Stimulated activated CD8-positive, alpha-beta memory T cell treated with anti-CD3 and anti-CD28 coated beads, Interleukin-2, amount 100 ng/mL, for 1 hour (primary cell): ENCODE measurements at places on chromosomes 7 and 10.

DNA sequence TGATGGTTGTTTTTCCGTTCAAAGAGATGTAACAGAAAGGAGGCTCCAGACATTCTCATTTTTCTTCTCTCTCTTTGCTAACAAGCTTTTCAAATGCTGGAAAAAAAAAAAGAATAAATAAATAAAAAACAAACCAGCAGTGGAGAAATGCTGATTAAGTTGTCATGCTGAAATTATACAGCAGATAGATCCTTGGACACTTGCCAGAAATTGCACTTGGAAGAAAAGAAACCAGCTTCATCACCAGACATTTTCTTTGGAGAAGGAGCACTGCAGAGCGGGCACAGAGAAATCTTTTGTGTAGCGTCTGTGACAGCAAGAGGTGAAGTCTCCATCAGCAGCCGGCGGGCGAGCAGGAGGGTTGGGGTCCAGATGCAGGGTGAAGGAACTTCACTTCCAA, 55.8 kb downstream of the CLRN3 start:
- DNase-seq = no peak

- DNase-seq = no peak
Measured at GRCh38 chr7:94276027-94276426, 118.7 kb upstream of the COL1A2 start.

- DNase-seq = no peak
Measured at GRCh38 chr10:125982260-125982948, 86.0 kb downstream of the FANK1 start.

- DNase-seq = no peak
Measured at GRCh38 chr7:134234216-134234615, 82.5 kb downstream of the SLC35B4 start.

DNA sequence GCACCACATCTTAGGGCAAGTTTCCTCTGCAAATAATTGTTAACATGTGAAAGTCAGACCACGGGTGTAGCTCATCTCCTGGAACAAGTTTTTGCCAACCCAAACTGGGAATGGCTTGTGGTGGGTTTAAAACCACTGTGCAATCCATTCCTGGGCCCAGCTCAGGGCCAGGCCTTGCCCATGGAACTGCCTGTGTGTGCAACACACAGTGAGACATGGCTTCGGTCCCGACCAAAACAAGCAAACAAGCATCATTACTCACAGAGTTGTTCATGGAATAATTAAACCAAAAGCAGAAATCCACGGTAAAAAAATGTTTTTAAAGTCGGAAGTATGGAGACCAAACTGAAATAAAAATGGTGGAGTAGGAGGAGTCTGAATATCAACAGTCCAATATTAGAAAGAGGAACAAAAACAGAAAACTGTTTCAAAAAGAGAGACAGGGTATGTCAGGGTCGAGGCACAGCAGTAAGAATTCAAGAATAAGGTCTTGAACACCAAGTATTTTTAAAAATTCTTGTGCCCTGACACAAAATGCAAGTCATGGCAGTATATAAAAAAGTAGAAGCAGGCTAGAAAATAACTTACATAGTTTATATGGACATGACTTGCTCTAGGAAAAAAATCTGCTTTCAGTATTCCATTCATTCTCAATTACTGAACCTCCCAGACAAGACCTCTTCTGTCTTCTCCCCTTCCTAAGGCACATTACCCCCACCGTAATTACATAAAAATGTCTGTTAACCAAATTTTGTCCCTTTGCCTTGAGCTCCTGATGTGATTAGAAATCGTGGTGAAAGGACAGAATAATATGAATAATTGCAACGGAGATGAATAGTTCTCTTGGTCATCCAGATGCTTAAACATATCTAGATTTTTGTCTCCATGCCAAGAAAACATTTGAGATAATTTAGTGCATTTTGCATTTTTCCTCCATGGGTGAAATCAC, 88.4 kb downstream of the FAS start:
- no peak for DNase-seq

- DNase-seq = peak; percentile 4
Measured at GRCh38 chr7:3028071-3028757, 15.5 kb downstream of the CARD11 start.

DNA sequence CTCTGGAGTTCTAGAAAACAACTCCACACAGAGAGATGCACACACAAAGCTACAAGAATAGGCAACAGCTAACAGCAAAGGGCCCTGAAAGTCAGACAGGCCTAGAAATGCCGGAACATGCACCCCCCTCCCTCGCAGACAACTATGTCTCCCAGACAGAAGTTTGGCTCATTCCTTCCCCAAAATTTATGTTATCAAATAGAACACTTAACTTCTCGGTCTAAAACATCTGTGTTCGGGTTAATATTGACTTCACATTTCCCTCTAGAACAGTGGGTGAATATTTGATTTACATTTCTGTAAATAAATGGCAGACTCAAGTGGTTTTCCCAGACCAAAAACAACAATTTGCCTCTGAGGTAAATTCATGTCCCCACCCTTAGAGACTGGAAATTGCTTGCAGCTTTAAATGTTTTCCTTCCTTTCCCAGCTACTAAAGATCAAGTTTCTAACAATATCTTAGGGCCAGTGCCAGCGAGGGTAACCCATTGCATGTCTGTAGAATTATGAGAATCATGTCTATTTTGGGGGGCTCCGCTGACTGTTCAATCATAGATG, 92.5 kb upstream of the INHBA start:
- DNase-seq = no peak

DNA sequence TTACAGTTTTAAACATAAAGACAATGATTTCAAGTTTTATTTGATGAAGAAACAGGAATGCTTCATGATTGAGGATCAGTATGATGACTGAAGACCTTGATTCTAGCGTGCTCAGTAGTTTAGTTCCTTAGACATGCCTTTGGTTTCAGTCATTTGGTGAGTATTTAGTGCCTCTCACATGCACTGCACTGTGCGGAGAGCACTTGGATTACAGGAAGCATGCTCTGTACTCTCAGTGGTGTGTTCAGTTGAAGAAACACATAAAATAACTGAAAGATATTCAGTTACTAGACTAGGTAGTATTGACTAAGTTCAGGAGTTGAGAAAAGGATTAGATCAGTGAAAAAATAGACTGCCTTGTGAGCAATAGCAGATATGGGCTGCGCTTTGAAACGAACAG, 25.5 kb downstream of the RBM17 start:
- DNase-seq = no peak

- DNase-seq = peak; percentile 49
Measured at GRCh38 chr10:97400665-97401454, at the start of gene RRP12. TSS of gene RRP12 (minus strand) at chr10:97401340. CDS start at chr10:97401231, 109 bp downstream.

DNA sequence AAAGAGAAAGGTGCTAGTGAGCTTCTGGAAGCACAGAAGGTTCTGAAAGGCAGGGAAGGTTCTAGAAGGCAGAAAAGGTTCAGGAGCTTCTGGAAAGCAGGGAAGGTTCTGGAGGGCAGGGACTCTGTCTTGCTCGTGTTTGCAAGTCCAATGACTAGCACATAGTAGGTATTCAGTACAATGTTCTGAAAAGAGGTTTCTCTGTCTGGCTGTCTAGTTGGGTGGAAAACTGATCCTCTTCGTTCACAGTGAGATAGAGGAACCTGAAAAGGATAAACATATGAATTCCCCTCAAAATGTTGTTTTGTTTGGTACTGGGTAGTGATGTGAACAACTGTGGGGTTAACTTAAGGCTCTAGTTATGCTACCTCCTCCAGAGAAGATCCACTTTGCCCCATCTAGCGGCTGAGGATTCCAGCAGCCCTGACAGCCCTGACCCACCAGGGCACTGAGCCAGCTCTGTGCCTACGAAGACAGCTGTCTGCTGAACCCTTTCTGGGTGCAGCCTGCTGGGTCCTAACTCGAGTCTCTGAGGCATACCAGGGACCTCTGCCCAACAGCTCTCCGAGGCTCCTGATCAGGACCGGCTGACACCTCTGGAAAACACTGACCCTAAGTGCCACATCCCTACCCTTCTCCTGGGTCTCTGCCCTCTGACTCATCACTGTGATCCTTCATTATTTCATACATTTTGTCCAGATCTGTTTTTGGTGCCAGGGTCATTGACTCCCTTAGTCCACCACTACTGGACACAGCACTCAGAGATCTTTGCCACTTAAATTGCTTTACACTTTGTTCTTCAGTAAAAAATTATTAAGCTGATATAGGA, 15.4 kb downstream of the PTPRN2 start:
- DNase-seq = no peak

- DNase-seq = no peak
Measured at GRCh38 chr10:97427571-97428179, 1.7 kb downstream of the PGAM1 start.

DNA sequence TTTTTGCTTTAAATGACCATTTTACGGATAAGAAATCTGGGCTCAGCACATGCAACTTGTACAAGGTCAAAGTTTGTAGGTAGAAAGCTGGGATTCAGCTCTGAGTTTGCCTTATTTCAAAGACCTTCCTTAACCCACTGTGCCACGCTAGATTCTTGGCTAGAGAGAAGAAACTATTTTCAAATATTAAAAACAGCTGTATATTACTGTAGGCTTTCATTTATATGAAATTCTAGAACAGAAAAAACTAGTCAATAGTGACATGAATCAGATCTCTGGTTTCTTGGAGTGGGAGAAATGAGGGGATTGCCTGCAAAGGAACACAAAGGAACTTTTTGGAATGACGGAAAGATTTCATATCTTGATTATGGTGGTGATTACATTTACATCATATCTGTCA, 53.0 kb upstream of the C1GALT1 start:
- DNase-seq = no peak

DNA sequence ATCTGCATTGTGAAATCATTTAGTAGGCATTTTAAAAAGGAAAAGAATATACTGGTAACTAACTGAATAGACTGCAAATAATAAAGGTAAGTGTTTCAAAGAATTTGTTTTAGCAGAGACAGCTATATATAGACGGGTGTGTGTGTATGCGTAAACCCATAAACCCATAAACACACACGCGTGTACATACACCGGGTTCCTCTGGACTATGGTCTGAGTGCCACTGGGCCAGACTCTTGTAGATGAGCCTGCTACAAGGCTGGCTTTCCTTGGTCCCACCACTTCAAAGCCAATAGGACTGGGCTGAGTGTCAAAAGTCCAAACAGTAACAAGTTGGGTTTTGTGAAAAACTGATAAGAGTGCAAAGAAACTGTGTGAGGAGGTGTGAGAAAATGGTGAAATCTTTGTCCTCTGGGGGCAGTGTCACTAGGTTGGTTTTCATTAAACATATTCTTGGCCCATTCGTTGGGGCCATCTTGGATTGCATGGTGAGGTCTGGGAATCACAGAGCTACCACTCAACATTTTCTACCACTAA, 39.8 kb downstream of the GNA12 start:
- no peak for DNase-seq

GRCh38 chr7:10888861-10889260, 84.8 kb upstream of the PHF14 start:
- no peak for DNase-seq

GRCh38 chr7:154867068-154867467, 135.9 kb downstream of the PAXIP1 start:
- DNase-seq = no peak

- no peak for DNase-seq
Measured at GRCh38 chr7:15441915-15442314, 119.9 kb downstream of the AGMO start.

DNA sequence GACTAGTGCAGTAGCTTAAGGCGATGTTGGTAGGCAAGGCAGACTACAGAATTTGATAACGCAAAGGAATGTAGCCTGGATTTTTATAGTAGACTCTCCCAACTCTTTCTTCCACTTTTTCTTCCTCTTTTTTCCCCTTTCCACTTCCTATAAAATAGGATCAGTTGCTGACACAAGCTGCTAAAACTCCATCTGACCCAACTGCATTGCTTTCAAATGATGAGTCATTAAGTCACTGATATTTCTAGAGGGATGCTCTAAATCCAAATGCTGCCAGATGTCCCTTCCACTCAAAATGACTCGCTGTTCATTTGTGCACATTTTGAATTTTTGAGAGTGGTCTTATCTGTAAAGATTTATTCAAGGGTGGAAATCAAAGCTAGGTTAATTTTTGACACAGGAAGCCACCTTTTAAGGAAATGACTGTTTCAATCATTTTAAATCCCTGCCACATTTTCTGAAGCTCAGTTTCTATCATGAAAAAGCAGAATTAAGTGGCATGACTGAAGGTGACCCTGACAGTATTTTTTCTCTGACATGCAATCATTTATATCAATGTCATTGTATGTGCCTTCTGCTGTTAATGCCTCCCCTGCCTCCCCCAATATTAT, 25.8 kb upstream of the SFMBT2 start:
- no peak for DNase-seq

GRCh38 chr7:93228302-93228701, 2.0 kb upstream of the HEPACAM2 start:
- no peak for DNase-seq

DNA sequence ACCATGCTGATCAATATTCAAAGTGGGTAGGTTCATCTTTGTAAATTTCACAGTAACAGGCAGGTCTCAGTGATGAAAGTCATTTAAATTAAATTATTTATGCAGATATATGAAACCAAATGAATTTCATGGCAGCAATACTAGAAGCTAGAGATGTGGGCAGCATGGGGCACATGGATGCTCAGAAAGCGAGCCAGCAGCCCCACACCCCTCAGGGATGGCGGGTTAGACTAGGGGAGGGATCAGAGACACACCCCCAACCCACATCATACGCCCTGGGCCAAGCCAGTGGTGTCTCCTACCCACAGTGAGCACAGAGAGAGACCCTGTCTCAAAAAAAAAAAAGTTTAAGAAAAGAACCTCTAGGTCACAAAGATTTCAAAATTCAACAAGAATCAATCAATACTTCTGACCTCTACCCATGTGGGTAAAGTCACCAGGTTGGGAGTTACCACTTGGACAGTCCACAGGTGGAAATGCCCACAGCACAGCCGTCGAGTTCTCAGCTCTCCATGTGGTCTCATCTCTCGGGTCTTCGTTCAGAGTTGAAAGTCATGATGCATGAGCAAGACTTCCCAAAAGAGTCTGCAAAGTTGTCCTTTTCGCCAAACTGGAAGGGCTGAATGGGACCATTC, 79.3 kb upstream of the PPP2R2D start:
- DNase-seq = no peak

GRCh38 chr10:95277201-95277570, 13.6 kb downstream of the PDLIM1 start:
- no peak for DNase-seq

GRCh38 chr7:74590813-74591212, 66.7 kb upstream of the GTF2I start:
- DNase-seq = no peak

DNA sequence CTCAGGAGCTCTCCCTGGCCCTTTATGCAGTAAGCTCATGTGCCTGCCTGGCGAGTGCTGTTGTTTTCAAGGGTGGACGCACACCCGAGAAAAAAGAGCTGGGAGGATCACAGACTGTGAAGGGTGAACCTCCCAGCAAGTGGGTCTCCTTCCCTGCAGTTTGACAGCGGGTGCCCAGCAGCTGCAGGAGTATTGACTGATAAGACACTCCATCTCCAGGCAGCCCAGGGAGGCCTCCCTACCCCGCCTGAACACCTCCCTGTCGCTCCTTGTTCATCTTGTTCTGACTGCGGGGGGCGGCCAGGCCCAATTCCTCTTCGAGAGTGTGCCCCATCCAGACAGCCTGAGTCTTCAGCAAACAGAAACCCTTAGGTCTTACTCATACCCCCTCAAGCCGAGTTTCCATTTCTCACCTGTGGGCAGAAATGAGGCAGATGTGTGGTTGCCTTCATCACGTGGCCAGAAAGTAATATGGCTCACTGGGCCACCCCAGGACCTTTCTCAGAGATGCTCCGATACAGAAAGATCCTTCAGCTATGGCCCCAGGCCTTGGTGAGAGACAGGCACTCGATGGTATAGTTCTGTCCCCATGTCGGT, 17.2 kb downstream of the MDH2 start:
- no peak for DNase-seq

GRCh38 chr7:88686468-88687229, 72.9 kb upstream of the ZNF804B start:
- DNase-seq = no peak

- no peak for DNase-seq
Measured at GRCh38 chr10:753530-753929, 64.1 kb upstream of the DIP2C start.
